ENCODE measurements at places on chromosomes 16 and 17.

- DNase-seq, result no peak
Measured at GRCh38 chr16:12484426-12484825, 319.3 kb downstream of the CPPED1 start.

DNA sequence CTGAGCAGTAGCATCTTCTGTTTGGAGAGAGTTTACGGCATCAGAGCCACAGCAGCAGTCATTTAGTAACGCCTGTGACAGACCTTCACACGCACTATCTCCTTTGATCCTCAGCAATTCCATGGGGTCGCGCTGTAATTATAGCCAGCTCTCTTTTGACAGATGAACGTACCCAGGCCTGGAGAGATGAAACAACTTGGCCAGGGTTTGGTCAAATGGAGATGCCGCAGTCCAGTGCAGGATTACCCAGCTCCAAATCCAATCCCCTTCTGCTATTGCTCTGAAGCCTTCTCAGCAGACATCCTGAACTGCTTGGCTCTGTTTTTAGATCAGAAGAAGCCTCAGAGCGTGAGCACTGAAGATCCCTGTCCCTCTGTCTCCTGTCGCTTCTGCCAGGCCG is 83.9 kb downstream of the SOX9 start:
- DNase-seq, result no peak

DNA sequence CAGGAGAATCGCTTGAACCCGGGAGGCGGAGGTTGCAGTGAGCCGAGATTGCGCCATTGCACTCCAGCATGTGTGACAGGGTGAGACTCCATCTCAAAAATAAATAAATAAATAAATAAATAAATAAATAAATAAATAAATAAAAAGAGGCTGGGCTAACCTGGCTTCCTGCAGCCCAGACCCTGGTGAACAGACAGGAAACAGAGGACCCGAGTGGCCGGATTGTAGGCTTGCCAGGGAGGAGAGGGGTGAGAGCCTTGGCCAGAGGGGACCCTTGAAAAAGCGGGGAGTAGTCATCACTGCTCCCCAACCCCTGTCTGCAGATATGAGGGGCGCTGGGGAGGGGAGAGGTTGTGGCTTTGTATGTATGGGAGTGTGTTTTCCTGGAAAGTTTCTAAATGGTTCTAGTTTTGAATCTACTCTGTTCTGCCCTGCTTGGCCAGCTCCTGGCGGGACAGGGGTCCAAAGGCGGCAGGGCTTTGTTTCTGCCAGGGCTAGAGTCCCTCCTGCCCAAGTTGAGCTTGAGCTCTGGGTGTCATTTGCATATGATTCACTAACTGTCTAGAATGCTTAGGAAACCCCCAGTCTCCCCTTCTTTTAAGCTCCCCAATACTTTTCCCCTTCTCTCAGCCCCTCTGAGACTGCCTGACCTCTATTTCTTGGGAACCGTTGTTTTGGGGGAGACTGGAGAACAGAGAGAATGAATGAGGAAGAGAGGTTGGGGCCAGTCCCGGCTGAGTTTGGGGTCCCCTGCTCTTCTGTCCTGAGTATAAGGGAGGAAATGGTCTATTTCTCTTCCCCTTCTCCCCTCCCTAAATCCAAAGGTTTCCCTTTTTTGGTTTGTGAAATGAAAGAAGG is 16.4 kb downstream of the RARA start:
- DNase-seq, result no peak

DNA sequence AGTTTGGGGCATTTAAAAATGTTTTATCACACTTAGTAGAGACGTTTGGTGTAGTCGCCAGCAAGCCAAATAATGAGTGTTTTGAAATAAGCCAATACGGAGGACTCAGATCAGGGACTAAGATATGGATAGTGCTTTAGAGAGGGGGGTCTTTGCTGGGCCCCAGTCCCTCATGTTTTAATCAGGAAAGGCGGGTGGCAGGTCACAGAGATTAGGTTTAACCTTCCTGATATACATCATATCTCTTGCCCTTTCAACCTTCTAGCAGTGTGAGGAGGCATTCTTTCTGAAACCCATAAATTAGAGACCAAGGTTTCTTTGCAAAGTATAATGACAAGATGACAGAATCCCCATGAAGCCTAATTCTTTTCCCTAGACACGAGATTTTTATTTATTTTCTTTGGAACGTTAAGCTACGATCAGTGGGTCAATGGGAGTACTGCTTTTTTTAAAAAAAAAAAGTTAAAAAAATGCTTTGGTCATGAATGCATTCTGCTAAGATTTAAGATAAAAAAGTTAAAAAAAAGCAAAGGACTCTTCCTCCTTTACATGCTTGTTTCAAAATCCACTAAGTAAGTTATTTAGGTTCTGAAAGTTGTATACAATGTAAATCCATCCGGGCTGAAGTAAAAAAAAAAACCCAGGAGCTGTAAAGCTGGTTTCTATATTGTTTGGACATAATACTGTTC is 572.1 kb upstream of the SALL1 start:
- no peak for DNase-seq

DNA sequence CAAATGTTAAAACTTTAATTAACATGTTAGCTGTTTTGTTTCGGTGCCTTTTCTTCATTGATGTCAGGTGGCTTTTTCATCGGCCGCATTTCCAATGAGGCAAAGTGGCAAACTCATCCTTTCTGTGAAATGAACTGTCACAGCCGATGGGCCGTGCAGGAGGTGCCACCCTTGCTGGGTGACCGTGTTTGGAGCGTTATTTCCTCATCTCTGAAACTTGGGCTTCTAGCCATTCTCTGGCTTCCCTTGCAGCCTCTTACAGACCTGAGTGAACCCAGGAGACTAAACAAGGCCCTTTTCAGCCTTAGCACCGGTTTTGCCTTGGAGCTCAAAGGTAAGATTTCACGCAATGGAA is 42.2 kb upstream of the PRSS54 start:
- no peak for DNase-seq

DNA sequence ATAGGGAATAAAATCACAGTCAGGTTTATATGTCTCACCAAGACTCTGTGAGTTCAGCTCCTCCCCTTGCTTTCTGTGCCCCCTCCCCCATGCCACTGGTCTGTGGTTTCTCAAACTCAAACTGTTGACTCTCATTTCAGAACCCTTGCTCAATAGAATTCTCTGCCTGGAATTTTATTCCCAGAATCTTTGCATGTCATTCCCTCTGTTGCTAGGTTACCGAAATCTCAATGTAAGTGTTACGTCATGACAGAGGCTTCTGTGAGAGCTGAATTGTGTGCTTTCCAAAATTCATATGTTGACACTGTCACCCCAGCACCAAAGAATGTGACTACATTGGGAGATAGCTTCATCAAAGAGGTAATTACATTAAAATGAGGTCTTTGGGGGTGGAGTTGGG is 1938.8 kb downstream of the TP53TG3F start:
- no peak for DNase-seq

DNA sequence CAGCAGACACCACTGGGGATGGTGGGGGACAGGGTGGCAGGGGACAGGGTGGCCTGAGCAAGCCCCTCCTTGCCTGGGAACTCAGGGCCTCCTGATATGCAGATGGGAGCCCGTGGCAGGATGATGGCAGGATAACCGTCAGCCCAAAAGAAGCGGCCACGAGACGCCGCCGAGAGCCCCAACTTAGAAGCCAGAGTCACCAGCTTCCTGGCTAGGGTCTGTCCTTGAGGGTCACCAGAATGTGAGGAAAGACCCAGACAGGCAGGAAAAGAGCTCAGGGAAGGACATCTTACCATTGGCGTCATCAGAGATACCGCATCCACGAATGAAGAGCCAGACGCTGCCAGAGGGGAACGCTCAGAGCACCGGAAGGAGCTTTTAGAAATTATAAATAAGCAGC is 19.4 kb downstream of the RAB40C start:
- DNase-seq, result no peak

DNA sequence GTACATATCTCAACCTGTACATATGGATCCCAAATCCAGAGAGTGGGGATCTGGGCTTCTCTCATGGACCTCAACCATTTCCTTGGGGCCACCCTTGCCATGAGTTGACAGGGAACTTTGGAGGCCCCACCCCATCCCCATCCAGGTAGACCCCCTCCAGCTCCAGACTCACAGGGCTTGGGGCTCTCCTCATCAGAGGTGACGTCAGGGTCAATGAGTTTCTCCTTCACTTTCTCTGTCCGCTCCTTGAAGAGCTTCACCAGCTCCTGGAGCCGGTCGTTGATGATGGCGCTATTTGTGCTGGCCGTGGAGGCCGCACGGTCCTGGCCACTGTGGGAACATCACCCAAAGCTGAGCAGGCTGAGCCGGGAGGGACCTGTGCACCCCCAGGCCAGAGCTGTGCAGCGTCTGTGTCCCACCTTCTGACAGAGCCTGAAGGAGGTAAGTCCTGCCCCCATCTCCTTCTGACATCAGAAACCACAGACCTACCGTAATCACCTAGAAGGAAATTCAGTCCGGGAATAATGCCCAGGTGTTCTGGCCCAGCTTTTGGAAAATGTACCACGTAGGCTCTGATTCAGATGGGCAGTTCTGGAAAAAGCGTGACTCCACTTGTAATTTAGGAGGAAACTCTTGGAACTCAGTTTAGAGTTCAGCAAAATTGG is 50.6 kb downstream of the CNGB1 start:
- no peak for DNase-seq

- DNase-seq, result no peak
Measured at GRCh38 chr16:13896543-13897182, 23.3 kb upstream of the ERCC4 start.

DNA sequence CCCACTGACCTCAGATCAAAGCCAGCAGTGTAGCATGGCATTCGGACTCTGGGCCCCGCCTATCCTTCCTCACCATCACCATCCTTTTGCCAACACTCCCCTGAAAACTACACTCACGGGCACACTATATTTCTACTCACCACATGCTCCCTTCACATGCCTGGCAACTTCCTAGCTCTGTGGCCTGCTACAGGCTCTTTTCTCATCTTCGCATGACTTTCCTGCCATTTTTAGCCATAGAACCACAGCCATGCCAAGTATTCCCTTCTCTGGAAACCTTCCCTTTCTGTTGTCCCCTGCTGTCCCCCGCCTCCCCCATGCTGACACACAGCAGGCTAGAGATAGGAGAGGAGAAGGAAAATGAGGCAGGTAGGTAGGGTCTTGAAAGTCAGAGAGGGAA is 45.5 kb upstream of the MMP2 start:
- DNase-seq, result no peak
